Inflammatory macrophage (primary cell): ENCODE measurements at places on chromosomes 13 and 19.

- DNase-seq, result no peak
These were observed 30.0 kb downstream of the KEAP1 start for GRCh38 chr19:10473192-10473591.

GRCh38 chr13:99913167-99913566 is 58.4 kb downstream of the ZIC5 start:
- DNase-seq, result no peak

DNA sequence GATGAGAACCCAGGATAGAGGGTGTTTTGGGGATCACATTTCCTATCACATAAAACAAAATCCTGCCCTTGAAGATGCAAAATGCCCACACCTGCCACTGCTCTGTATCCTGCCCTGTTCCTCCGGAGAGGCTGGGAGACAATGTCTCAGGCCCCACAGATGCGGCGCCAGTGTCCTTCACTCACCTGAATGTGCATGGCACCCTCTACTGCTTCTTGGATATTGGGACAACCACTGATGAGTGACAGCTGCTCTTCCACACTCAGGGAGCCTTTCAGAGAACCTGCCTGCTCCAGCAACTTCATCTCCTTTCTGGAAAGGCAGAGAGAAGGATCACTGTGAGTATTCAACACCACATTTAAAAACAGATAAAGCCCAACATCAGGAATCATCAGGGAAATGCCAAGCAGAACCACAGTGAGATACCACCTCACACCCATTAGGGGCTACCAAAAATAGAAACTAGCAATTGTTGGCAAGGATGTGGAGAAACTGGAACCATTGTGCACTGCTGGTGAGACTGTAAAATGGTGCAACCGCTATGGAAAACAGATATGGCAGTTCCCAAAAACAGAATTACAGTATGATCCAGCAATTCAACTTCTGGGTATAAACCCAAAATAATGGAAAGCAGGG is 36.4 kb downstream of the CRYL1 start:
- DNase-seq, result peak; percentile 65

- DNase-seq, result no peak
These were observed at the start of gene ZNF729 for GRCh38 chr19:22286151-22286810. TSS of gene ZNF729 (plus strand) at chr19:22286441. CDS start at chr19:22286526, 85 bp downstream.

DNA sequence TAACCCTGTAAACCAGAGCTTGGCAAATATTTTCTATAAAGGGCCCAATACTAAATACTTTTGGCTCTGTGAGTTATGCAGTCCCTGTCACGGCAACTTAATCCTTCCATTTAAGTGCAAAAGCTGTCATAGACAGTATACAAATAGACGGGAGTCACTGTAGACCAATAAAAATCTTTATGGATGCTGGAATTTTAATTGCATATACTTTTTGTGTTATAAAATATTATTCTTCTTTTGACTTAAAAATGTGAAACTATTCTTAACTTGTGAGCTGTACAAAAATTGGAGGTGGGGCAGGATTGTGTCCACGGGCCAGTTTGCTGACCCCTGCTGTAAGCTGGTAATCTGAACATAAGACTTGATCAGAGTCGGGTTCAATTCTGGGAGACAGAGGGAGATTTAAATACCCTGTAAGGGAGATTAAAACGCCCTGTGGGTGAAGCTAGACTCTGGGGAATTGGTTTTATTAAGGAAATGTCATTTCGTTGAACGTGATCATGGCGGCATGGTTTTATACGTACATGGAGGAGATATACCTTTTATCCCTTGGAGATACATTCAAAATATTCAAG is 21.7 kb downstream of the TNFSF14 start:
- no peak for DNase-seq

- peak; percentile 68 for DNase-seq
These were observed 66.3 kb downstream of the TBC1D4 start for GRCh38 chr13:75415694-75416093.

- DNase-seq, result no peak
These were observed 97.8 kb downstream of the UQCRFS1 start for GRCh38 chr19:29115181-29115580.

GRCh38 chr19:9936326-9937000 is at the start of gene OLFM2:
TSS of gene OLFM2 (minus strand) at chr19:9936515. CDS start at chr19:9936366, 149 bp downstream.
- DNase-seq, result no peak

- peak; percentile 30 for DNase-seq
These were observed 1.0 kb upstream of the SLC7A10 start for GRCh38 chr19:33226550-33227241.

- DNase-seq, result peak; percentile 16
These were observed 80.7 kb downstream of the ATP11A start for GRCh38 chr13:112770504-112770903.

- DNase-seq, result peak; percentile 63
These were observed 10.8 kb downstream of the ALOX5AP start for GRCh38 chr13:30745906-30746686.

- no peak for DNase-seq
These were observed 605 bp upstream of the CDK8 start for GRCh38 chr13:26253262-26253786.

GRCh38 chr13:112802802-112803195 is 113.0 kb downstream of the ATP11A start:
- no peak for DNase-seq

DNA sequence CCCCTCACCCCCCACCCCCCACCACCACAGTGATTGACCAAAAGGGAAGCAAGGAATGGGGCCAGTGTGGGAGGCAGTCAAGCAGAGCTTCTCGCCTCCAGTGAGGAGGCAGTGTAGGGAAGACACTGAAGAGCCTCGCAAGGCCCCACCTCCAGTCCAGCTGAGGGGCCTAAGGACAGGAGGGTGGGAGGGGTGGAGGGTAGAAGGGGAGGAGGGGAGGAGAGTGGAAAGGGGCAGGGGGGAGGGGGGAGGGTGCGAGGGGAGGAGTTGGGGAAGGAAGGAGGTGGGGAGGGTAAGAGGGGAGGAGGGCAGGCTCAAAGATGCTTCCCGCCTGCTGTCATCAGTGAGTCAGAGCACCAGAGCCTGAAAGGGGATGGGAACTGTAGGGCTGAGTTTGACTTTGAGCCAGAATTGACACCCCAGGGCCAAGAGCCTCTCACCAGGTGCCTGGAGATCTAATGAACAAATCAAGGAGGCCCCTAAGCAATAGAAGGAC is 786.2 kb downstream of the UQCRFS1 start:
- no peak for DNase-seq
